ENCODE measurements at places on chromosomes 3 and 15.

DNA sequence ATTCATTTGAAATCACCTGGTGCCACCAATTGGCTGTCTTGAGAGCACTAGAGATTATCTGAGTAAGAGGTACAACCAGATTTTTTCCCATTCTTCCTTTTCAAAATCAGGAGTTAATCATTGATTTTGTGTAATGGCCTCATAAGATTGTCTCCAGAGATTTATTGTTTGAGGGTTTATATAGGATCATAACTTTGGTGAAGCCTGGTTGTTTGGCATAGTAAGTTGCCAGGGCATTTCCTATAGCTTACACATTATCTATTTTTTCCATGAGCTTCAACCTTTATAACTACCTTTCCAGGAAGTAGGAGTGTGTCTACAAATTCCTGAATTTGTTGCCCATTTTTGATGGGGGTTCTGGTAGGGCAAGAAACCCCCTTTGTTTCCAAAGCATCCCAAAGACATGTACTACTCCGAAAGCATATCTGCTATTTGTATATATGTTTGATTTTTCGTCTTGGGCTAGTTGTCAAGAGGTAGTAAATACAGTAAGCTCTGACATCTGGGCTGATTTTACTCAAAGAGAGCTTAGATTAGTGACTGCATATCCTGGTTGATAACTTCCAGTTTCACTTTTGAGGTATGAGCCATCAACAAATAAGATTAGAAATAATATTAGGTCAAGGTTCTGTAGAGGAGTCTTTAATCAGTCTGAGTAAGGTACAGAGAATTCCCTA lies 11.7 kb upstream of the PRR23B start:
- no peak for DNase-seq

DNA sequence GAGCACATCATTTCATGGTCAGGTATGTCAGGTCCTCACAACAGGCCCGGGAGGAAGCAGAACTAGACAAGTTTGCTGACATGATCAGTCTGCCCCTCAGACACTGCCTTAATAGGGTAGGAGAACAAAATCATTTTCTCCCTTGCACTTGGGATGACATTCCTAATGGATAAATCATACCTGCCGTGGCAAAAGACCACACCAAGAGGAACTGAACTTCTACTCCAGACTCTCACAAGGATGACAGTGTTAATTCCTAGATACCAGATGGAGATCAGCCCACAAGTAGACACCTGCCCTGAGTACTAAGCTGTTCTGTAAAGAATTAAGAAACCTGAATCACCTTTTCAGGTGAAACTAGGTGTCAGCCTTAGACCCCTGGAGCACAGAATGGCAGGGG lies 19.5 kb downstream of the SIAH2 start:
- no peak for DNase-seq

DNA sequence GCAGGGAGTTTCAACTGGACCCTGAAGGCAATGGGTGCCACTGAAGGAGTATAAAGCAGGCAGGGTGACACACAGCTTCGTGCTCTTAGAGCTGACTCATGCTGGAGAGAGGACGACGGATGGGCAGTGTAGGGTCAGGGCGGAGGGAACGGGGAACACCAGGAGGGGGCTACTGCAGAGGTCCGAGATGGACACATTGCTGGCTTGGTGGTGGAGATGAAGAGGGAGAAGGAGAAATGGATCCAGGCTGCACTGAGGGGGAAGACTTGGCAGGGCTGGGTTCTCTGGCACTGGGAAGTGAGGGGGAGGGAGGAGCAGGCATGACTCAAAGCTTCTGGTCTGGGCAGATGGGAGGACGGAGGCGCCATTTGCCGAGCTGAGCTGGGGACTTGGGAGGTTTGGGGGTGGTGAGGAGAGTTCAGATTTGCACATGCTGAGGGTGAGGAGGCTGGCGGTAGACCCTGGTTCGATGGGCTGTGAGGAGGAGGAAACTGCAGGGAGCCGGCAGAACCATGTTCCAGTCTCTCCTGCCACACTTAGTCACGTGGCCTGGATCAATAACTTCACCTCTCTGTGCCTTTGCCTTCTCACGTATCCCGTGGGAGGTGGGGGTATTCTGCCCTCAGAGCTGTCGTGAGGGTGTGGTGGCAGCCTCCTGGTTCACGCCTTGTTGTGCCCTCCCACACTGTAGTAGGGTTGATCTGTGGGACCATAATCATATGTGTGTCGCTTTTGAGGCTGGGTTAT lies 4.6 kb upstream of the KCTD6 start:
- no peak for DNase-seq

- DNase-seq: no peak
Measured at GRCh38 chr3:124532071-124532470, 198.2 kb upstream of the UMPS start.

GRCh38 chr3:100781301-100781700 lies 72.0 kb downstream of the TFG start:
- no peak for DNase-seq

GRCh38 chr15:95795386-95795785 lies 535.1 kb upstream of the NR2F2 start:
- DNase-seq: no peak

- no peak for DNase-seq
Measured at GRCh38 chr3:188043891-188044290, 110.1 kb upstream of the LPP start.

GRCh38 chr3:133992381-133992780 lies 37.3 kb downstream of the SLCO2A1 start:
- DNase-seq: no peak

GRCh38 chr3:12427551-12427950 lies 56.7 kb upstream of the TSEN2 start:
- DNase-seq: no peak

GRCh38 chr15:90261811-90262210 lies 3.7 kb upstream of the NGRN start:
- DNase-seq: no peak
